ELF-1 (cell line): ENCODE measurements at places on chromosomes 7 and 10.

DNA sequence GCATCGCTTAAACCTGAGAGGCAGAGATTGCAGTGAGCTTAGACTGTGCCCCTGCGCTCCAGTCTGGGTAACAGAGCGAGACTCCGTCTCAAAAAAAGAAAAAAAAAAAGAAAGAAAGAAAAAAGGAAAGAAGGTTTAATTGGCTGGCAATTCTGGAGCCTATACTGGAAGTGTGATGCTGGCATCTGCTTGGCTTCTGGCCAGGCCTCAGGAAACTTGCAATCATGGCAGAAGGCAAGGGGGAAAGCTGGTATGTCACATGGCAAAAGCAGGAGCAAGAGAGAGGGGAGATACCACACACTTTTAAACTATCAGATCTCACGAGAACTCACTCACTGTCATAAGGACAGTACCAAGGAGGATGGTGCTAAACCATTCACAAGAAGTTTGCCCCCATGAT is 190.0 kb downstream of the CALN1 start:
- DNase-seq: no peak

DNA sequence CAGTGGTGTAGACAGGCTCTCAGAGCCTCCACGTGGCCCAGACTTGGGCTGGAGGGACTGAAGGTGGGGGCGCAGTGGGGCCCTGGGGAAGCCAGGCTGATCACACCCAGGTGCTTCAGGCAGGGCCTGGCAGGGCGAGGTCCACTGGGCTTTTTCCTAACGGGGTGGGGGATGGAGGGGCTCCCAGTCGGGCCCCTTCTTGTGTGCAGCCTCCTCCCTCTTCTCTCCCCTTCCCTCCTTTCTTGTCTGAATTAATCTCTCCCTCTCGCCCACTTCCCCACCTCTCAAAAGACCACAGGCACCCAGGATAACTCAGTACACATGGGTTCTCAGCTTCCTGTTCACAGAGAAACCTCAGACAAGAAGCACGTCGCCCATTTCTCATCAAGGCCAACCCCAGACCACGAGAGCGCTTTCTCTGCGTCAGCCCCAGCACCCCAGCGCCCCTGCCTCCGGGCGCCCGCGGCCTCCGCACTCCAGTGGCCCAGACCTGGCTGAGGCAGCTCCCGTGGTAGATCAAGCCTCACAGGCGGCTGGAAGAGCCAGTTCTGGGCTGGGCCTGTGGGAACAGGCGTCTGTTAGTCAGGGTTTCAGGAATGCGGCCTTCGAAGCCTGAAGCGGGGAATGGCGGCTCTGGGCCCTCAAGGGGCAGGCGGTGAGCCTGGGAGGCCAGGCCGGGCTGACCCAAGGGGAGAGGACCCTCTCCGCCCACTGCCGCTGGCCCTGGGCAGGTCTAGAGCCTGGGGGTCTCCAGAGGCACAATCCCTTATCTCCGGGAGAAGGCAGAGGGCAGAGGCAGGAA is 50.6 kb downstream of the PWWP2B start:
- peak; percentile 94 for DNase-seq

GRCh38 chr10:68053553-68053952 is 21.5 kb downstream of the HERC4 start:
- DNase-seq: no peak

DNA sequence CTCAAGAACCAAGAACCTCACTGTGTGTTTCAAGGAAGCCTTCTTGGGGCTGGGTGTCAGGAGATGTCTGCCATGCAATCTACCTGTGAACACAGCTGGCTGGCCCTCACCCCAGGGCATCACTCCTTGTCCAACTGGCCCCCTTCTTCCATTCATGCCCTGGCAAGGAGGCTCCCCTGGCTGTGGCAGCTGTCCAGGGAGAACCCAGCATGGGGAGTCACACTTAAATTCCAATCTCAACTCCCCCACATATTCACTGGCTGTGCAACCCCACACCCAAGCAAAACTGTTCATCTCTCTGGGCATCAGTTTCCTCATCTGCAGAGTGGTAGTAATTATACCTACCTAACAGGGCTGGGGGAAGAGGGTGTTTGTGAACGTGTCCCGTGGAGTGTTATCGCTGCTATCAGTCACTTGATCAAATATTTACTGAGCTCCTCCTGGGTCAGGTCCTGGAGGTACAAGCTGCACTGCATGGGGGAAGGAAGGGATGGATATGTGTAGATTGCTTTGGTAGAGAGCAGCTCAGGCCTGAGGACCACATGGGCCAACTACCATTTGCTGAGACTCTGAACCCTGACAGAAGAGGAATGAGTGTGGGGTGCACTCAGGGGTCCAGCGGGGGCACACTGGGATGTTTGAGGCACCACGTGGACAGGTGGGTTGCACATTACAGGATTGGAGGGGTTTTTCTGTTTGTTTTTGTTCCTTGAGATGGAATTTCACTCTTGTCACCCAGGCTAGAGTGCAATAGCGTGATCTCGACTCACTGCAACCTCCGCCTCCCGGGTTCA is 2.1 kb upstream of the GPRIN2 start:
- DNase-seq: no peak

DNA sequence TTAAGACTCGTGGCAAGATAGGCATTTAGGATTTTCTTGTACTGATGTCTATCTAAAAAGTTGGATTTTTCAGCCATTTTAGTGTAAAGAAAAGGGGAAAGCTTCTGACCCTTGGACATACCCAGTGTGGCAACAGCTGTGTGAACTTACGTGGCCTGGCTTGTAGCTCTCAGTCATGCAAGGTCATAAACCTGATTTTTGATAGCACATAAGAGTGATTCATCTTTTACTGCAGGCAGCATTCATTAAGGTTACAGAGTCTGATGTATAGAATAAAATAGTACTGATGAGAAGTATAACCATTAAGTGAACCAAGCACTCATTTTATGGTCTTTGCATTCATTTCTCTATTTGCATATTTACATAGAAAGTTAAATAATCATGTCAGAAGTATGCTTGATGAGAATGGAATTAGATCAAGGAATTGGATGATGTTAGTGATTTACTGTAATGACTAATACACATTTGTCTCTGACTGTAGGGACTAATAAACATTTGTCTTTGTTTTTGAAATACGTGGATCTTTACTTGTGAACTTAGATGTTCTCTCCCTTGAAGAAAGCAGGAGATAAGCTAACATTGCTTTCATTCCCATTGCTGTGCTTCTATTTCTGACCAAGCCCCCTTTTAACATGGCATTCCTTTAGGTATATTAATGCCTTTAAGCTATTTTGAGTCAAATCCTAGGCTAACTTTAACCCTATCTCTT is 88.2 kb downstream of the GSDME start:
- DNase-seq: no peak

DNA sequence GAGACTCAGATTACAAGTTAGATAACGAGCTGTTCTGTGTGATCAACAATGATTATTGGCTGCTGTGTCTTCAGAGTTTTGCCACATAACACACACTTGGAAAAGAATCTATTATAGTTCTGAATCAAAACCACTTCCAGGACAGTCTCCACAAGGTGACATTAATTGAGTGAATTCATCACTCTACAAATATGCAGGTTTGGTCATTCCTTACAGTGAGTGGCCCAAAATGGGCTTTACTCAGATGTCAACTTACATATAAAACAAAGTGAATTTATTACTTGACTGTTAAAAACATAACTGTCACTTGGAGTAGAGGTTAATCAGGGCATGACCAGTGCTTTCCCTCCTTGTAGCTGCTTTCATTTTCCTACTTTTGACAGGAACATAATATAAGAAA is 984.3 kb downstream of the REEP3 start:
- DNase-seq: no peak

DNA sequence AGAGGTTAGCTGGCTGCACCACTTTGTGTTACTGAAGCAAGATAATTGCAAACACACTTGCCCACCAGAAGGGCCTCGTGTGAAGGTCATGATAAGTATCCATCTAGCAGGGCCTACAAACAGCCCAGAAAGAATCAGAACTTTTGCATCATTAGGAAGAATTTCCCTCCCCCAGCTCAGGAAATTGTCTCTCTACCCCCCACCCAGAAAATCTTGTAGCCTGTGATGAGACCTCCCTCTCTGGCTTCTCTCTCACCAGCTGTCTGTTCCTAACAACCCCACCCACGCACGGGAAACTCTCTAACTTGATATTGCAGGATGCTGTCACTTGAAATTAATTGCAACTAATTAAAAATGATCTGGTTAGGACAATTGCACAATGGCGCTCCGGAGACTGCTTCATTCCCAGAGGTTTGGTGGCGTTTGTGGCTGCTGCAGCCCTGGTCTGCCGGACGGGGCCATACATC is 34.5 kb downstream of the ZNF503 start:
- no peak for DNase-seq

GRCh38 chr10:50152792-50153272 is 85.1 kb downstream of the WASHC2A start:
- peak; percentile 62 for DNase-seq

GRCh38 chr10:48492201-48492600 is 112.7 kb downstream of the ARHGAP22 start:
- DNase-seq: no peak

DNA sequence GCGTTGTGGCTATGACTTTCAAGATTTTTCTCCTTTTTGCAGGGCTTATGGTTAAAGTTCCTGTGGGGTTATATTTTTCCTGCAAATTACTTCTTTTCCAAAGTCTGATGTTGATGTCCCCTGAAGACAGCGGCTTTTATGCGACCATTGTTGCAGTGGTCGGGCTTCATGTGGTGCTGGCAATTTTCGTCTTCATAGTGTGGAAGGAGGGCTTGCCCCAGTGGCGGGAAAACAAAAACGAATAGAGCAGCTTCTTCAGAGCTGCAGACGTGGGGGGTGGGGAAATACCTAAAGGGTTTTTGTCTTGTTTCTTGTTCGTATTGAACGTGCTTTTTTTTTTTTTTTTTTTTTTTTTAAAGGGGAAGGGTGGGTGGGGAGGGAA is 53.8 kb downstream of the MCMBP start:
- no peak for DNase-seq

- no peak for DNase-seq
Observed at GRCh38 chr7:139044813-139045794, 9.3 kb upstream of the ZC3HAV1L start.

GRCh38 chr7:55571511-55572377 is 558 bp downstream of the VOPP1 start:
- peak; percentile 46 for DNase-seq

GRCh38 chr7:44152971-44153947 is 12.1 kb upstream of the MYL7 start:
- no peak for DNase-seq

GRCh38 chr10:86524225-86524962 is 2.8 kb upstream of the WAPL start:
- DNase-seq: no peak

DNA sequence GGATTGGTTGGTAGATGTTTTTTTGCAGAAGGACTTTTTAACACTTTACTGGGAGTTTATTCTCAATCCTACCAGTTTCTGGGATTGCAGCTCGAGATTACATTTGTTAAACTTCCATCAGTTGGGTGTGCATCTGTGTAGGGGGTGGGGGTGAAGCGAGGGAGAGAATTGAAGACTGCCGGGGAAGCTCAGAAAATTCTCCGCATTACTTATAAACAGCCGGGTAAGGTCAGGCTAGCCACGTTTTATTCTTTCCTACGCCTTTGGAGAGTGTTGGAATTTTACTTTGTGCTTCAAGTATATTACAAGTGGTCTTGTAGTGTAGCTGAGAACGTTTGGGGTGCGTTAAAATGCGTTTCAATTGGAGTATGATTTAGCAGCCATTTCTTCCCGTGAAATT is 1.1 kb downstream of the PALS2 start:
- DNase-seq: no peak

- no peak for DNase-seq
Observed at GRCh38 chr7:42939457-42940240, 7.5 kb downstream of the MRPL32 start.

DNA sequence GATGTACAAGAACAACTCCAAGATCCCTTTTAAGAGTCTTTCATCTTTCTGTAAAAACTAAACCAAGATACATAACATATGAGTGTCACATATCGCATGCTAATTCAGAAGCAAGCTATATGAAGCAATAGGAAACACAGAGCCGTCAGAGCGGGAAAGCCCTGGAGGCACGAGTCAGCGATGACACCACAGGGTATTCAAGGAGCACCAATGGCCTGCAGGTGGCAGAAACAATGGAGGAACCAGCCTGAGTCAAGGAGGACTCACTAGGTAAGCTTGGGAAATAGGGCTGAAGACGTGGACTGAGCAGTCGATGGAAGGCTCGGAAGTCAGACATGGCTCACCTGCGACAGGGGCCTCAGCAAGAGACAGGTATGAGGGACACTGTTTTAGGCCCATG is 214.4 kb downstream of the FAM107B start:
- peak; percentile 78 for DNase-seq

DNA sequence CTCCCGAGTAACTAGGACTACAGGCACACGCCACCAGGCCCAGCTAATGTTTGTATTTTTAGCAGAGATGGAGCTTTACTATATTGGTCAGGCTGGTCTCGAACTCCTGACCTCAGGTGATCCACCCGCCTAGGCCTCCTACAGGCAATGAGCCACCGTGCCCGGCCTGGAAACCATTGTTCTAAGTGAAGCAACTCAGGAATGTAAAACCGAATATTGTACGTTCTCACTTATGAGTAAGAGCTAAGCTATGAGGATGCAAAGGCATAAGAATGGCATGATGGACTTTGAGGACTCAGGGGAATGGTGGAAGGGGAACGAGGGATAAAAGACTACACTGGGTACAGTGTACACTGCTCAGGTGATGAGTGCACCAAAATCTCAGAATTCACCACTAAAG is 235.1 kb upstream of the AUTS2 start:
- DNase-seq: no peak

DNA sequence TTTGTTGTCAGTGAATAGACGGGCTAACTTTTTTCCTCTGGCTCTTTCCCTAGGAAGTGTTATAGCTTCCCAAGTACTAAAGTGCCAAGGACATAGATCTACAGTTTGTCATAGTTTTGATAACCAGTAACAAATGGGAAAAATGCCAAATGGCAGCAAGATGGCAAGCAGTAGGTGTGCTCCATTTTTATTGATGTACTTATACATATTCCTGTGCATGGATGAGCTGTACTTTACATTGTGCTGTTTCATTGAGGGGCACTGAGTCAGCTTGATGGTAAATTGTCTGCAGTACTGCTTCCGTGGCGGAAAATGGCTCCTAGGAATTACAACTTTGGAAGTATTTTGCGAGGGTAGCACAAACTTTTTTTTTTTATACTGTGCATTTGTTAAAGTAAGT is 7.1 kb downstream of the ADAM22 start:
- DNase-seq: no peak

GRCh38 chr7:133712544-133712943 is 414.6 kb upstream of the LRGUK start:
- no peak for DNase-seq

DNA sequence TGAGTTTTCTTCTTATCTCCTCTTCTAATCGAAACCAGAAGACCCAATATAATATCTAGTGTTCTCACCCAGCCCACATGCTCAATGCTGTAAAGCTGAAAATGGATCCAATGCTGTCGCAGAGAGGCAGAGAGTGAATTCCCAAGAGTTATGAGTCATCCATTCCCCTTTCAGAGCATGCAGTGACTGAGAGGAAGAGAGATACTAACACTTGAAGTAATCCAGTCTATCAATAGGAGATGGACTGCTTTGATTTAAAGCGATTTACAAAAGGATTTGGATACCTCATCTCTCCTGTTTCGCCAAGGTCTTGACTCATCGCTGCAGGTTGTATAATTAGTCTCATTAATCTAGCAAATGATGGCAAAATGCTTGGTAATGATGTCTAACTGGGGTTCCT is 41.5 kb upstream of the PRKCQ start:
- no peak for DNase-seq
